ENCODE measurements at places on chromosomes 7 and 10.

- no peak for DNase-seq
Measured at GRCh38 chr7:155531681-155532080, 14.7 kb downstream of the CNPY1 start.

- no peak for DNase-seq
Measured at GRCh38 chr10:33260403-33261149, 73.9 kb downstream of the NRP1 start.

DNA sequence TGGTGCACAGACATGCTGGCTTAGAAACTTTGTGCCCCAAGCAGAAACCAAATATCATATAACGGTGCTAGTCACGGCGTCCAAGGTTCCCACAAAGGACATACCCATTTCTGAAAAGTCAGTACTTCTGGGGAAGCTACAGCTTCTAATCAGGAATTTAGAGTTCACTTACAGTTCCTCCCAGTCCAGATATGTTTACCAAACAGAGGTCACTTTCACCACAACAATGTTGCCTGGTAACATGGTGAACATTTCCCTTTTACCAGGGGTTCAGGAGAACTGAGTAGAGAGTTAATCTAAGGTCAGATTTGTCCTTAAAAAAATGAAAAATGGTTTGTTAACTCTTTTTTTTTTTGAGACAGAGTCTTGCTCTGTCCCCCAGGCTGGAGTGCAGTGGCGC lies 265.9 kb upstream of the MKLN1 start:
- DNase-seq = no peak

GRCh38 chr10:128337860-128338378 lies 211.7 kb upstream of the MKI67 start:
- DNase-seq = no peak

GRCh38 chr7:12436896-12437535 lies 33.4 kb upstream of the VWDE start:
- DNase-seq = no peak

GRCh38 chr7:45685619-45686240 lies 111.6 kb downstream of the ADCY1 start:
- no peak for DNase-seq

- no peak for DNase-seq
Measured at GRCh38 chr7:26185844-26186180, 14.7 kb downstream of the HNRNPA2B1 start.

DNA sequence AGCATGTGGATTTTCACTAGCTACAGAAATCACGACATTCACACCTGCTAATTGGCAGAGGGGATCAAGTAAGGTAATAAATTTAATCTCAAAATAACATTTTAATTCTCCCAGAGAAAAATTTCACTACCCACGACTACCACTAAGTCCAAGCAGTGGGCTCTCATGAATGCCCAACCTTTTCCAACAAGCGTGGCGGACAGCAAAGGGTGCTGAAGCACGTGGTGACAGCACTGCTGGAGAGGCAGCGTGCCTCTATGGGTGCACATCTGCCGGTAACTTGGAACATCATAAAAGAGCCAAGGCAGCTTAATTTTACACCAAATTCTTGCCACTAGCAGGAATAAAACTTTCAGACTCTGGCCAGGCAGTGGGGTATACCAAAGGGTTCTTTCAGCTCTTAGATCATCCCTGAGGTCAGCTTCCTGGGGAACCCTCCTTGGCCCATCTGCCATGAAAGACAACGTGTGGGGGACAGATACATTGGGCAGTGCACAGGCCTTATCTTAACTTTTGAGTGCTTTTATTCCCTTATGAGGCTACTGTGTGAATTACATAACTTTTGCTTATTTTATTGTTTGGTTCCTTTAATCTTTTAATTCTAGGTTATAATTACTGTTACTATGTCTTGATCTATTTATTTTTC lies 206.7 kb upstream of the KCTD7 start:
- DNase-seq = no peak

DNA sequence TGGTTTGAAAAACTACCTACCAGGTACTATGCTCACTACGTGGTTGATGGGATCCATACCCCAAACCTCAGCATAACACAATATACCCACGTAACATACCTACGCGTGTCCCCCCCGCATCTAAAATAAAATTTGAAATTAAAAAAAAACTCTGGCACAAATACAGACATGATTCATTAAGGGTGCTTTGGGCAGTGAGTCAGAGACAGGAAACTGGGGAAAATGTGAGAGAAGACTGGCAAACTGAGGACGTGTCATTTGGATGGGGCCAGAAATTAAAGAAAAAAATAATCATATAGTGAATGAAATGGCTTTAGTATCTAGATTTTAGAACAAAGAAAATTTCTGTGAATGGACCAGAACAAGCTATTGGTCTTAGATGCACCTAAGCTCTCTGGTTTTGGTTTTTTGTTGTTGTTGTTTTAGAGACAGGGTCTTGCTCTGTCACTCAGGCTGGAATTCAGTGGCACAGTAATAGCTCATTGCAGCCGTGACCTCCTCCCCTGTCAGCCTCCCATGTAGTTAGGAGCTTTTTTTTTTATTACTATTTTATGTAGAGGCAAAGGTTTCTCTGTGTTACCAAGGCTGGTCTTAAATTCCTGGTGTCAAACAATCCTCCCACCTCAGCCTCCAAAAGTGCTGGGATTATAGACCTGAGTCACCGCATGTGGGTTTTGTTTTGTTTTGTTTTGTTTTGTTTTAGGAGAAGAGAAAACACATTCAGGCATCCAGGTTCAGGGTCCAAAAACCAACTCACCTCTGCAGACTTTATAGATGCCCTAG lies 5.9 kb upstream of the PRSS58 start:
- DNase-seq = no peak

DNA sequence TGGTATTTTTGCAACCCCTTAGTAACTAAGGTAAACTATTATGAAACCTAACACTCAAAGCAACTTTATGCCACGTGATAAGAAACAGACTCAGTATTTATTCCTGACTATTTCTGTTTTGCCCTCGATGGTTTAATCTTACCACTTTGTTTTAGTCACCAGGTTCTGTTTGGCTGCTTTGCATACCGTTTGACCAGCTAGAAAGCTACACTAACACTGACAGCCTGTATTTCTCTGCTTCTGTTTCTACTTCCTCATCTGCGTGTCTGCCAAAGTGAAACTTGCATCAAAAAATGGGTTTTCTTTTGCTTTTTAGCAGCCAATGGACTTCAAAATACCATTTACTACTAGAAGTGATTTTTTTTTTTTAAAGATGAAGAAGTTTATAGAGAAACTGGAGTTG lies 802.5 kb downstream of the GRM8 start:
- DNase-seq = no peak

DNA sequence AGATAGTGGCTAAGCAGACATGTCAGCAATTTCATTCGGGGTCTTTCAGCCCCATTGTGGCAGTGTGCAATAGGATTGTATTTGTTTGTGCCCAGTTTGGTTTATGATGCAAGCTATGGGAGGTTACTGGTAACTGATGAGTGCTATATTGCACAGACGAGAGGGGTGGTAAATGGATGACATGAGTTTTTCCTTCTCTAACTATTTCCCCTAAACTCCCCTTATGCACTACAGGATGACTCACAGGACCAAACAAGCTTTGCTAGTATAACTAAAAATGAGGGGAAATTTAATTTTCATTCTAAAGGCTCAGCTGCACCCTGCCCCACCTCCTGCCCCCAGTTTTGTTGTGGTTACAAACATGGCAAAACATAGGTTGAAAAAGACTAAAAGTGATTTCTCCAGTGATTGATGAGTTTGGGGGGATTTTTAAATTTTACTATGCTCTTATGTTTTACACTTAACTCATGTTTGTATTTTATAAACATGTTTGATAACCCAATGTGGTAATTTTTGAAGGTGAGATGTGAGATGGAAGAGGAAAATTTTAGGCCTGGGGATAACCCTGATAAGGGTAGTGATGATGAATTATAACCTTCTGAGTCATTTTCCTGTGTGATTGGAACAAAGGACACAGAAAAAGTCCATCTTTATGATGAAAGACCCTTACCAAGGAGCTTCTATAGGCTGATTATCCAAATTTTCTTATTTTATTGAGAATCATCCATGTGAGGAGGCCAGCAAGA lies 60.8 kb upstream of the NAMPT start:
- DNase-seq = no peak

DNA sequence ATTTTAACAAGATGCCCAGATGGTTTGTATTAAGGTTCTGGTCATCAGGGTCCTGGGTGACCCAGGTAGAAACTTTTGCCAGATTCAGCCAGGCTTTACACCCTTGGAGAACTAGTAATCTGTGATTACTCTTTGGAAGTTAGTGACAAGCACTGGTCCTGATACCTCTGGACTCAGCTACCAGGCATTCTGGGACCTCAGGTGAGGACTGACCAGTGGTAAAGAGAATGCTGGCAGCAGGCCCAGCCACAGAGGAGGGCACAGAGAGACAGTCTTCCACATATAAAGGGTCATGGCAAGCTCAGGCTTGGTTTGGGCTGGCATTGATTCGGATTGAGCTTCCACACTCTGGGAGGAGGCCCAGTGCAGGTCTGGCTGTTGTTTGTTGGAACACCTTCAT lies 112.0 kb upstream of the CHST15 start:
- no peak for DNase-seq

- no peak for DNase-seq
Measured at GRCh38 chr7:36430186-36430585, 40.5 kb downstream of the ANLN start.

GRCh38 chr10:16822027-16822426 lies 4.8 kb upstream of the RSU1 start:
- no peak for DNase-seq

DNA sequence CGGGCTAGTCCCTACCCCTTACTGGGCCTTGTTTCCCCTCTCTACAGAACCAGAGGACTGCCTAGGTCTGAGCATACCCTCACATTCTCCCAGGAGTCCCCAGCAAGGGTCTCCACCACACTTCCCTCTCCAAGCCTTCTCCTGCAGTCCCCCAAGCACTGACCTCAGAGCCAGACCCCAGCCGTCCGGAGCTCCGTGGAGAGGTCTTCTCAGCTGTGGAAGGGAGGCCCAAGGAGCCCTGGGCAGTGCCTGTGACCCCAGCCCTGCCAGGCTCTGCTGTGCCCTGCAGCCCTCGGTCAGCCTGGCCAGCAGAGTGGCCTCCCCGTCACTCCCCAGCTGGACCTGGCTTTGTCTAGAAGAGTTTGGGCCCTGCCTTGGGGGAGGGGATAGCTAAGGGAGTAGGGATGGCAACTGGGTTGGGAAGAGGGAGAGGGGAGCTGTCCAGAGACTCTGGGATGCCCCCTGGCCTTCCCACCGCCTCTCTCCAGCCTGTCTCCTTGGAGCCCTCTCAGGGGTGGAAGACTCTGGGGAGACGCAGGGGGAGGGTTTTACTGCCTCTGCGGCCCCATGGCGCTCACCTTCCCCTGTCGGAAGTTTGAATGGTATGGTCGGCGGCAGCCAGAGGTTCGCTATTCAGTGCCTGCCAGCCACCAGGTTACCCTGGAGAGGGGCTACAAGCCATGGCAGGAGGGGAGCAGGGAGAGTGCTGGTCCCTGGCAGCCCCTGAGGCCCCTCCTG lies at the start of gene C10orf105:
TSS of gene C10orf105 (minus strand) at position 315 of the 738 bp plus-strand sequence. CDS start 3,441 bp downstream, outside the sequence.
- no peak for DNase-seq

GRCh38 chr7:124940306-124940705 lies 10.7 kb upstream of the POT1 start:
- no peak for DNase-seq

DNA sequence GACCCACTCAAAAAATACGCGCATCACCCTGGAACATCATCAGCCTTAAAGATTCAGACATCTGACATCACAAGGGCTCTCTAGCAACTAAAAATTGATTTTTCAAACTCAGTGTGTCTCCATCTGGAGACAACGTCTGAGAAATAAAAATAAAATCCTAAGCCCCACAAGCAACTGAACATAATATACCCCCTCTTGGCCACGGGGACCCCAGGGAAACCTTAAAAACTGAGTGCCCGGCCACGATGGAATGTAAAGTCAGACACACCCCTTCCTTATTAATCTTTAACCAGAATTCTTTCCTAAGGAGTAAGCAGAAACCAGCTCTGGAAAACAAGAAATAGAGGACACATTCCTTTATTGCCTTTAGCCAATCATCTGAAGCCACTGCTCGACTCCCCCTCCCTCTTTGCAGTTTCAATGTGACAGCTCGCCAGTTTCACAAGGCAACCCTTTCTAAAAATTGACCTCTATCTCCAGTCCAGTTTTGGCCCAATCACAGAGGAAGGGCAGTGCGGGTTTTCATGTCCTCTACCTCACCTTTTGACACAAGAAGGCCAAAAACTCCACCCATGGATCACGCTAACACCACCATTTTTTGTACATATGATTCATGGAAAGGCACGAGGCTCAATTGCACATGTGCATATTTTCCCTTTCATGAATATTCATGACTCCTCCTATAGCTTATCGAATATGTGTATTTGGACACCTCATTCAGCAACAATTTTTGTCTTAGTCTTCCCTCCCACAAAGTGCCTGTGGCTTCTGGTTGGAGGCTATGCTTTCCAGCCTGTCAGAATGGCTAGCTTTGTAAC lies 24.2 kb downstream of the IFIT3 start:
- DNase-seq = no peak

DNA sequence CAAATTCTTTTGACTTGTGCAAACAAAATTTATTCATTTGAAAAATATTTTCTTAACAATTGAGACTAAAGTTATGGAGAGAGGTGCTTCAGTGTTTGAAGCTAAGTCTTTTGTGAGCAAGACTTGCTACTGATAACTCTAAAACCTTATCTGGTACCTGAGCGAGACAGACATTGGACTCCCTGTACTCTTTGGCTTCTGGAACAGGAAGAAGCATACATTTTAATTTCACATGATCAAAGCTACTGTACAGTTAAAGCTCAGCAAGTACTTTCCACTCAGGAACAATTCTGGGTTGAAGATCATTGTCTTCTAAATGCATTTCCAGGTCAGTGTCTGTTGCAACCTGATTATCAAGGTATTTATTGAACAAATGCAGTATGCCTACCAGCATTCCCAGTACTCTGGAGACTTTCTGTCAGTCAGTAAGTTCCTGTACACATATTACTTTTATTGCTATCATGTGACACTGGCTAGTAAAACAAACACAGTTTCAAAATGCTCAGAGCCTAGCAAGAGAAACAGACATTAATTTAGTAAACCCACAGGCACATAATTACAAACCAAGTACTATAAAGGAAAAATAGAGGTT lies 42.4 kb downstream of the CABCOCO1 start:
- DNase-seq = no peak

GRCh38 chr10:31288001-31288400 lies 31.0 kb upstream of the ZEB1 start:
- DNase-seq = no peak

DNA sequence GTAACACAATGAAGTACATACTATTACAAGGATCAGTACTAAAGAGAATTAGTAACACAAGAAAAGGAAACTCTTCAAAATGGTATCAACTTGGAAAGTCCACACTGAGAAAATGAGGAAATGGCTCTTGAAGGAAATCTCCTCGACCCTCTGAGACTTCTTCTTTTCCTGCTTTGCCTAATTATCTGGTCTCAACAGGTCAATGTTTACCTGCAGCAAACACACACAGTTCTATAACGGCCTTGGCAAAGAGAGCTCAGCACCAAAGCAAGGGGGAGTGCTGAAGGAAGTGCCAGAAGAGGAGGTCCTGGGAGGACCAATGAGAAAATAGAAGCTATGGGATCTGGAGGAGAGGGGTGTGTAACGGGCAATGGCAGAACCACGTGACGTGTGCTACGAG lies 21.9 kb downstream of the CHCHD3 start:
- no peak for DNase-seq

Measured in CD4-positive, alpha-beta T cell treated with Interleukin-6 at 100 ng/mL for 8 hours (primary cell).